ENCODE measurements at places on chromosomes 11 and 22.

DNA sequence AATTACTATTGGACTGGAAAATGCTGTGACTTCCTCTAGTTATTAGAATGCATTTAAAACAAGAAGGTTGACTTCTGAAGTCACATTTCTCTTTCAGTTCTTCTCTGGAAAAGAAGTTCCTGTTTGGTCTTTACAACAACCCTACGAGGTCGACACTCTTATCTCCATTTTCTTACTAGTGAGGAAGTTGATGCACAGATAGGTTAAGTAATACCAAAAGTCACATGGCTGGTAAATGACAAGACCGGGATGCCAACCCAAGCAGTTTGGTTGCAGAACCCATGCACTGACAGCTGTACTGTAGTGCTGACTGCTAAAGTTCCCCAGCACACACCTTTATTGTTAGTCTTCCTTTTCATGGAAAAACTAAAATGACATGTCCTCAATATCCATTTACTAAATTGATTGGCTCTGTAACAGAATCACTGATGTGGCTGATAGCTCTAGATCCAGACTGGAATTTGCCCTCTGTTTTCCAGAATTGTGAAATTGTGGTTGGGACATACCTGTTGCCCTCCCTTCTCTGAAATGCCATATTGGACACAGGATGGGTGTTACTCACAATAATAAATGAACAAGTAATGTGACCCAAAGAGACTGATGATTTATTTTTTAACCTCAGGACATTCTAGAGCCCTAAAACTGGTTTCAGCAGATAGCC, 9.4 kb upstream of the TECTA start:
- no peak for DNase-seq

GRCh38 chr11:78737301-78737700, 162.6 kb upstream of the NARS2 start:
- no peak for DNase-seq

GRCh38 chr11:133708547-133709051, 136.7 kb downstream of the SPATA19 start:
- no peak for DNase-seq

DNA sequence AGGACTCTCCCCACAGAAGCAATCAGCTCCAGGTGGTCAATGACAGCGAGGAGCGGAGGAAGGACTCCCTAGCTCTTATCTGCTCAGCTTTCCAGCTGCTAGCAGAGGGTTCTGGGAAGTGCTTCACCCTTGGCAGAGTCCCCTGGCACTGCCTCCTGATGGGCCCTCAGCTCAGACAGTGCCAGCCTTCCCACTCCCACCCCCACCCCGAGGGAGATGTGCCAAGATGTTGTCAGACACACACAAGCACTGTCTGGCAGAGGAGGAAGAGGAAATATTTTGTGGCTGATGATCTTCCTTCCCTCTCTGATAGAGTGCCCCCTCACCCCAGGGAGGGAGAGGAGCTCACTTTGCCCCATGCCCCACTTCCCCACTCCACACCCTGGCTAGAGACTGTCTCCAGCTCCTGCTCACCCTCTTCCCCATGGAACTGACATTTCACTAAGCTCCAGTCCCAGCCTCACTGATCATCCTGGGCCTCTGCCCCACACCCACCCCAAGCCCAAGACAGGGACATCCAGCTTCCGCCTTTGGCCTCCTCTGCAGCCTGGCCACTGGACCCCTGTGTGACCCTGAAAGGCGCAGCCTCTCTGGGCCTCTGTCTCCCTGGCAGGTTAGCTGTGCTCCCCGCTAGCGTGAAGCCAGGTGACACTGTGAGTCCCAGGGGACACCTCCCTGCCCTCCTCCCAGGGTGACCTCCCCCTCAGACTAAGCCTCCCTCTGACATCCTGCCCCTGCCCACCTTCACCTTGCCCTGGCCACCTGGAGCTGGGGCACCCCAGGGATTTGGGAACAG, 44.5 kb downstream of the SLCO2B1 start:
- DNase-seq: no peak

- no peak for DNase-seq
Measured at GRCh38 chr22:28943501-28943879, 60.1 kb downstream of the ZNRF3 start.

GRCh38 chr11:113951537-113951936, 23.4 kb upstream of the HTR3A start:
- DNase-seq: no peak

GRCh38 chr11:122765487-122766131, 72.7 kb upstream of the CRTAM start:
- DNase-seq: no peak

DNA sequence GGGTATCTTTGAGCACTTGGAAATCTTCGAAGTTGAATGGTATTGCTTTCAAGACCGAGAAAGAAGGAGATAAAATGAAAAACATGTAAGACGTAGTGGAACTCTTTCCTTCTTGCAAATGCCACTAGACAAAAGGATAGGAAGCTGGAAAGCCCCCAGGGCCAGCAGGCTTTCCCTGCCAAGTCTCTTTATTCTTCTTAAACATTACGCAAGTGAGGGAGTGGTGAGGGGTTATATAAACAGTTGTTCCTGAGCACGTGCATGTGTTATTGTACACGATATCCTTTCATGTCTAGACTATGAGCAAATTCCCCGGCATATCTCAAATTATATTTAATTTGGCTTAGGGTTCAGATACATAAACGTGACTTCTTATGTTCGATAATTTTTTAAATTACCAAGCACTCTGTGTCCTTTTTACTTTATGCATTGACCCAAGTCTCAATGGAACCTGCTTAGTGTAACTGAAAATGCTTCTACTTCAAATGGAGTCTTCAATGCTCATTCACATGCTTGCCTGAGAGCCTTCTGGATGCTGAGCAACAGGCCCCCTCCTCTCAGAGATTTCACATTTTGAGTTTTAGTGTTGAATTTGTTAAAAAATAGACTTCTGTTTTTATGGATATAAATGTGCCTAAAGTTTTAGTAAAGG, 59.0 kb downstream of the PPP2R1B start:
- DNase-seq: no peak

DNA sequence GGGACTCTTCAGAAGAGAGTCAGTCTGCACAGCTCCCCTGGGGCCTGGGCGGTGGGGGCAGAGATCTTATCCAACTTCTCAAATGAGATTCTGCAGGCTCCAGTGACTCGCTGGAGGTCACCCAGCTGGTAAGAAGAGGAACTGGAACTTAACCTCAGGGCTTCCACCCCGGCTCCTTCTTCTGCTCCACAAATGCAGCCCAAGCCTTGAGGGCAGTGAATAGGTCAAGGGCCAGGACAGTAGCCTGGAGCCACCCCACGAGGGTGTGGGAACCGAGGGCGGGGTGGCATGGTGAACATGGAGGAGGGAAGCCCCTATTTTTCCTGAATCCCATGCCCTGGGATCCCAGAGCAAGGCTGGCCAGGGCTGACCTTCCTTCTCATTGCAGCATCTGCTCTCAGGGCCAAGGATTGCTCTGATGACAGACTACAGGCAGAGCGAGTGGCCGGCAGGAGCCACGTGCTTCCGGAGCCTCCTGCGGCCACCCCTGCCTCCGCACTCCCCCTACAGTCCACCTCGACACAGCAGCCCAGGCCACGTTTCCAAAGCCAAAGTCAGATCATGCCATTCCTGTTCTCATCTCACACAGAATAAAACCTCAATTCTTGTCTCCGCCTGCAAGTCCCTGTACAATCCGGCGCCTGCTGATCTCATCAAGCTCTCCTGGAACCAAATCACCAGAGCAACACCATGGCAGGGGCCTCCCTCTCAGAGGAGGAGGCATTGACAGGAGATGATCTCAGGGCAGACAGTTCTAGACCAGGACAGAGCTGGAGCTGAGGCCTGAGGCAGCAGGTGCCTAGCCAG, 21.1 kb upstream of the UPK3A start:
- DNase-seq: peak; percentile 37

GRCh38 chr11:107836851-107837250, 21.7 kb downstream of the SLC35F2 start:
- DNase-seq: no peak

GRCh38 chr22:25488244-25489020, 76.0 kb upstream of the GRK3 start:
- peak; percentile 33 for DNase-seq

- DNase-seq: peak; percentile 19
Measured at GRCh38 chr11:102791271-102792036, 6.5 kb downstream of the MMP1 start.

DNA sequence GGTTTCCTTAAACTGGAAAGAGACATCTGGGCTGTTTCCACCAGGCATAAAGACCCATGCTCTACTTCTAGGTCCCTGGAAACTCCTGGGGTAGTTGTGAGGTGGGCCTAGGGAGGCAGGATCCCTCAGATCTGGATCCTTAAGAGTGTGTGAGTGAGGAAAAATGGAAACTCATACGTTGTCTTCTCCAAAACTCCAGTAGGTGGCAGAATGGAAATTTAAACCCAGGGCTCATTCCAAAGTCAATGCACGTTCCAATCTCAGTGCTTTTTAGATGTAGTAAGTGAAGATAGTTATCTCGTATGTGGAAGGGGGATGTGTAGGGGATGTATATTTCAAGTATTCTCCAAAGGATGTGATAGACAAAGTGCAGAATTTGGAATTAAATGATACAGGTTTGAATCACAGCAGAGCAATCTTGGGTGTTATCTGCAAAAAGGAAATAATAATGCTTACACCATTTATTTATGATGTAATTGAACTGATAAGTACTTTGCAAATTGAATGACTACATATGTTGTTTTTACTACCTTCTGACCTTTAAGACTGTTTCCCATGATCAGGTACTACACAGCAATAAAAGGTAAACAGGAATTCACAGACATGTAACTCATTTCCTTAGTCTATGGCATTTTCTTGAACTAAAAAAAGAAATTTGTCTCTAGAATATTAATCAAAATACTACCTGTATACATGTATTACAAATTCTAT, 13.1 kb upstream of the MMP1 start:
- peak; percentile 26 for DNase-seq

DNA sequence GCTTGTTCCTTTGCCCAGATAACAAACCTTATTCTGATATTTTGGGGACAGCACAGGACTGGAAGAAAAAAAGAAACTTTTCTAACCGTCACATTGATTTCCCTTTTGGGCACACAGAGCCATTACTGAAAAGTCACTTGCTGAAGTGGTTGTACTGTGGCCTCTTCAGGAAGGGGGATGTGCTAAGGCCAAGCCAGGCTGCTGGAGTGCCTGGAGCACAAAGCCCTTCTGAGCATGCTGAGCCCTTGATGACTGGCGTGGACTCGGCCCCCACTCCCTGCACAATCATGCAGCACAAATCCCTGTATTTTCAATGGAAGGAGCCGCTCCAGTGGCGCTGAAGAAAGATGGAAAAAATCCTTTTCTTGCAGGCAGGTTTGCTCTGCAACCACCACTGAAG, 164.2 kb downstream of the NTM start:
- DNase-seq: no peak

DNA sequence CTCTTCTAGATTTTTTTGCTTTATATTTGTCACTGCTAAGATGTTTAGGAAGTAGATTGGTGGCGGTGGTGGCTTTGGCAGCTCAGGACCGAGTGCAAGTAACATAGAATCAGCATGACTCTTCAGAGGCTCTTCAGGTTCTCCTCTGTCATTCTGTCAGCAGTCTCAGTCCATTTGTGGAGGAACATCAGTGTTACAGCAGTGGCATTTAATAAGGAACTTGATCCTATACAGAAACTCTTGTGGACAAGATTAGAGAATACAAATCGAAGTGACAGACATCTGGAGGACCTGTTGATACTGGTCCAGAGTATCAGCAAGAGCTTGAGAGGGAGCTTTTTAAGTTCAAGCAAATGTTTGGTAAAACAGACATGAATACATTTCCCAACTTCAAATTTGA, 82.2 kb upstream of the GNAZ start:
- DNase-seq: no peak

DNA sequence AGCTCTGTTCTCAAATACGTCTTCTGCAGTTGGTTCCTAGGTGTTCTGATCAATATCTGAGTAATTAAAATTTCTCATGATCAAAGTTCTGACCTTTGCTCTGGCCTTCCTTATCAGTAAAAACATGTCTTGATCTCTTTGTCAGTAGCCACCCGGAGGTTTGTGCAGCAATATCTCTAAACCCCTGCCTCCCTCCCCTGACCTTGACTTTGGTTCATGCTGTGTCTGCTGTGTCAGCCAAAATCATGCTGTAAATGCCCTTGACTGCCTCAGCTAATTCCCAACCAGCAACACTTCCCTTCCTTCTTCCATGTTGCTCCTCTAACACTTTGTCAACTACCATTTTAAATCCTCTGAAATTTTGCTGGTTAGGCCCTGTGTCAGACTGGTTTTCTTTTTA, 424.7 kb downstream of the FAM181B start:
- DNase-seq: no peak

DNA sequence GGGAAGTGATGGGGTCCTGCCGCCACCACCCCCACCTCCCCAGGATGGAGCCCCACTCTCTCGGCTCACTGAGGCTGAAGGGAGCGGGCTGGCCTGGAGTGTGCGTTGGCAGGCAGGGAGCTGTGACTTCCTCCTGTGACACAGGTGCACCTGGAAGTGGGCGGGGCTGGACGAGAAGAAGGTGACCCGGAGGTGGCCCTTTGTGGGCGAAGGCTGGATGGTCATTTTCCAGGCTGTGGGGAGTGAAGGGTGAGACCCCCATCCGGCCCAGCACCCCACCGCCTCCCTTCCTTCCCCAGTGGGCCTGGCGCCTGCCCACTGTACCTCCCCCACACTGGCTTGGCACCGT, 15.3 kb downstream of the IL17REL start:
- DNase-seq: no peak

DNA sequence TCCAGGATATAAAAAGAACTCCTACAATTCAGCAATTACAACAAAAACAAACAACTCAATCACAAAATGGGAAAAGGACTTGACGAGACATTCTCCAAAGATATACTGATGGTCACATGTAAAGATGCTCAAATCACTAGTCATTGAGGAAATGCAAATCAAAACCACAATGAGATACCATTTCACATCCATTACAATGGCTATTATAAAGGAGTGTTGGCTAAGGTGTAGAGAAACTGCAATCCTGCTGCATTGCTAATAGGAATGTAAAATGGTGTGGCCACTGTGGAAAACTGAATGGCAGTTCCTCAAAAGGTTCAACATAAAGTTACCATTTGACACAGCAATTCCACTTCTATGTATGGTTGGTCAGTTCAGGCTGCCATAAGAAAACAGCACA, 11.8 kb upstream of the TBCEL start:
- DNase-seq: no peak

DNA sequence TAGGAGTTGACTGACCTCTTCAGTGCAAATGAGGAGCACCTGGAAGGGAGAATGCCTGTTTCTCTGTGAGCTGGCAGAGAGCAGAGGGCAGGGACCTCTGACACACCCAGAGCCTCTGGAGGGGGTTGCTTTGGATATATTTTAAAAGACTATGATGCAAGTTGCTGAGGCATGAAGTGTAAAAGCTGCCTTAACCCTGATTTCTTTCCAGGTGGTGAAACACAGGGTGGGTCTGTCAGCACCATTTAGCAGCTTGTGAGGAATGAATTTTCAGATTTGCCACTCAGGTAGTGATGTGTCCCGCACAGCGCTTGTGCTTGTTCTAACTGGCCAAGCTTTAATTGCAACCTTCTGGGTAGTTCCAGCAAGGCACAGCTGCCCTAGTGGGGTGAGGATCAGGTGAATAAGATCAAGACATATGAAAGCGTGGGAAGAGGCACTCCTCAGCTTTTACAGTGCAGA, 90.2 kb downstream of the SWAP70 start:
- no peak for DNase-seq

- DNase-seq: peak; percentile 72
Measured at GRCh38 chr11:59918987-59919589, 19.1 kb upstream of the OOSP1 start.

- no peak for DNase-seq
Measured at GRCh38 chr11:125157953-125158680, 6.4 kb upstream of the PKNOX2 start.

Measured in RKO (cell line).